ENCODE measurements at places on chromosomes 6 and 20.

GRCh38 chr6:84019141-84019841 is 14.3 kb upstream of the MRAP2 start:
- no peak for DNase-seq

GRCh38 chr6:152301021-152301764 is 336.0 kb downstream of the SYNE1 start:
- DNase-seq = no peak

DNA sequence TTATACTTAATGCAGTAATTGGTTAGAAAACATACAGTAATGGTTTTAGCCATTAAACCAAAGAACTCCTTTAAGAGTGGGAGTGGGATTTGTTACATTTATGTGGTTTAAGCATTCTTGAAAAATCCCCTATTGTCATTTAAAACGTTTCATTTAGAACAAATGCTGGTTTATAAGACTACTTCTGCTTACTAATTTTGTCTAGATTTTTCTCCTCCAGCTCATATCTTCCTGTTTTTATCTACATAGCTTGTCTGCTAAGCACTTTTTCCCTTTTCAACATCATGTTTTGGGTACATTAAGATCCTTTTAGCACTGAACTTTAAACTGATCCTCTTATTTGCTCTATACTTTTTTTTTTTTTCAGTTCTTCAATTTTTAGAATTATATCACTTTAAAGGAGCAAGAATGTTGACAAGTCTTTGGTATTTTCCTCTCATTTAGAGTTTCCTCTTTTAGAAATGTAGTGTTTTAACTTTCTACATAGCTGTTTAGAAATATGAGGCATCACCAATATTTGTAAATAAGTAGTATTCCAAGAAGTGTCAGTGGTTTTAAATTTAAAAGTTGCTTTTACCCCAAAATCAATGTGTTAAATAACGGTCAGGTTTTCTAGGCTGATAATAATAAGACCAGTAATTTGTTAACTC is 80.9 kb downstream of the SESN1 start:
- DNase-seq = no peak

GRCh38 chr6:127869183-127869582 is 31.7 kb downstream of the THEMIS start:
- no peak for DNase-seq

GRCh38 chr6:43951063-43951755 is 176.0 kb downstream of the MRPL14 start:
- DNase-seq = no peak

DNA sequence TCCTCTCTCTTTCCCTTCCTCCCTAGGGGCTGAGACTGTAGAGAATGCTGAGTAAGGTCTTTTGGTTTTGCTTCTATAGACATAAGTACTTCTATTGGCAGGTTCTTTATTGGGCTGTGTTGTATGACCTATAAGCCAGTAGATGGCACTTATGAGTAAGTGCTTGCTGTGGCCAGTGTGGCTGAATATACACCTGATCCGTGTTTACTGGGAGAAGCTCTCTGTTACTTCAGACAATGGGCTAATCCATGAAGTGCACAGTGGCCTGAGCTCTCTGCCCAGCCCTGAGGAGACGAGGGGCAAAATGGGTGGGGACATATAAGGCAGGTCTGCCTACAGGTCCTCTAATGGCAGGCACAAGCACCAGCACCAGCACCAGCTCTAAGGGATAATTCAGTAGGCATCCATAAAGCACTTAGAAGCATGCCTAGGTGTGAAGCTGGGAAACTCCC is 610.3 kb downstream of the RNF144B start:
- no peak for DNase-seq

GRCh38 chr6:85124472-85125354 is 325.2 kb upstream of the NT5E start:
- no peak for DNase-seq

- no peak for DNase-seq
Measured at GRCh38 chr6:107409942-107410341, 49.4 kb downstream of the PDSS2 start.

- DNase-seq = no peak
Measured at GRCh38 chr6:5208471-5208971, 52.2 kb downstream of the LYRM4 start.

DNA sequence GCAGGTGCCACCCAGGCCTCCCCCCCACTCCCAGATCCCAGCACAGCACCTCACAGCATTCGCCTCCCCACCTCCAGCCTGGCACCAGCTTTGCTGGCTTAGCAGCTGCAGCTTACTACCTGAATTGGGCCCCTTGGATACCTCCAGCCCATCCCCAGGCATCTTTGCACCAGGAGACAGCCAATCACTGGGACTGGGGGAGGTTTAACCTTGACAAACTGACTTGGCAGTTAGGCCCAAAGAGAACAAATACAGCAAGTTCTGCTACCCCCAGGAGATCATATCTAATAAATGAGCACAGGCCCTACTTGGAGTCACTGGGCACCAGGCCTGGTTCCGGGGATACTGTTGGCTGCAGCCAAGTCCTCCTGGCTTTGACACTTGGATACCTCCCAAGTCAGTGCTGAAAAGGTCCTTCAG is 8.8 kb downstream of the PDRG1 start:
- DNase-seq = no peak

GRCh38 chr20:34544109-34544796 is 14.3 kb upstream of the MAP1LC3A start:
- DNase-seq = no peak

DNA sequence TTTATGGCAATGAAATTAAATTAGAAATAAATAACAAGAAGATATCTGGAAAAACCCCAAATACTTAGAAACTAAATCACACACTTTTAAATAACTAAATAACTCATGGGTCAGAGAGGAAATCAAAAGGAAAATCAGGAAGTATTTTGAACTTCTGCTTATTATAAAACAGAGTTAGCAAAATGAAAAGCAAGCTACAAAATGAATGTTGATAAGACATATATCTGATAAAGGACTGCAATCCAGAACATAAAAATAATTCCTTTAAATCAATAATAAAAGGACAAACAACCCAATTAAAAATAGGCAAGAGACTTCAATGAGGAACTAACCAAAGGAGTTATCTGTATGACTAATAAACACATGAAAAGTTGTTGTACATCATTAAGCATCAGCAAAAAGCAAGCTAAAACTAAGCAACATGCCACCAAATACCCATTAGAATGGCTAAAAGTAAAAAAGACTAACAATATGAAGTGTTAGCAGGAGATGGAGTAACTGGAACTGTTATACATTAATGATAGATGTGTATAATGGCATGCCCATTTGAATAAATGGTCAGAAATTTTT is 38.9 kb upstream of the STMND1 start:
- DNase-seq = no peak

- DNase-seq = peak; percentile 43
Measured at GRCh38 chr6:167699141-167699931, 127.4 kb upstream of the AFDN start.

DNA sequence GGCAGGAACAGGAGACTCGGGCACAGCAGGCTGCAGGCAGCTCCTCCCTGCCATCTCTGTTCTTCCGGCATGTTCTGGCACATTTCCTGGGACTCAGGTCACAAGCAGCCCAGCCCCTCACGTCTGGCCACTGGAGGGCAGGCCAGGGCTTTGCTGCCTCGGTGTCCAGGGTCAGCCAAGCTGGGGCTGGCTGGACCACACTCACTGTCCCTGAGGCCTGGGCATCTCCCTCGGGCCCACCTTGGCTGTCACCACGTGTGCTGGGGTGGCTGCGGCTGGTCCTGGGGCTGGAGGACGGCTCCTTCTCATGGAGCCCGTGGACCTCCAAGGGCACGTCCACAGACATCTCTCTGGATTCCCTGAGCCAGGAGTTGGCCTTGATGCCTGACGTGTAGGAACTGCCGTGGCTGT is 18.5 kb downstream of the FRMD1 start:
- no peak for DNase-seq

- DNase-seq = no peak
Measured at GRCh38 chr6:168368936-168369335, 49.4 kb upstream of the DACT2 start.

- DNase-seq = no peak
Measured at GRCh38 chr20:41984031-41984430, 365.9 kb upstream of the CHD6 start.

GRCh38 chr20:64116541-64117431 is 9.4 kb upstream of the NPBWR2 start:
- DNase-seq = no peak

DNA sequence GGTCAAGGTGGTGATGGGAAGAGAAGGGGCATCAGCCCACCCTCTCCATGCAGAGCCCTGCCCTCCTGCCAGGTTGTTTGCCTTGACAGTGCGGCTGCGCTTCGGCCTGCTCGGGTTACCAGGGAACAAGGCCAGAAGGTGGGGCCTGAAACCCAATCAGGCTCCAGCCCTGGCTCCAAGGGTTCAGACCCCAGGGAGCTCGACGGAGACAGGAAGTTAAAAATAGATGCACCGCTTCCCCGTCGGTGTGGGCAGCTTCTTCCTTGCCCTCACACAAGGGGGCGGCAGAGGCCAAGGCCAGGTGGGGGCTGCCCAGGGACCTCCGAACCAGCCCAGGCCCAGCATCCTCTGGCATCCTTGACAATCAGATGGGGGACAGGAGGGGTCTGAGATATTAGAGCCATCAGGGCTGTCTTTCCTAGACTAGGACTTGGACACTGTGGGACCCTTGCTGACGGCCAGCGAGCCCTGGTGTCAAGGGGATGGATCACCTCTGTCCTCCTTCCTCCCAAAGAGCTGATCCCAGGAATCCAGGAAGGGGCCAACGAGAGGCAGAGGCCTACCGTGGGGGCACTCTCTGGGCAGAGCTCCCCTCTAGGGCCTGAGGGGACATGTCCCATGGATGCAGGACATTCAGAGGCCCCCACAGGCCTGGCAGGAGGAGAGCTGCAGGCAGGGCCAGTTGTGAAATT is 65.2 kb downstream of the RIPOR3 start:
- DNase-seq = no peak

DNA sequence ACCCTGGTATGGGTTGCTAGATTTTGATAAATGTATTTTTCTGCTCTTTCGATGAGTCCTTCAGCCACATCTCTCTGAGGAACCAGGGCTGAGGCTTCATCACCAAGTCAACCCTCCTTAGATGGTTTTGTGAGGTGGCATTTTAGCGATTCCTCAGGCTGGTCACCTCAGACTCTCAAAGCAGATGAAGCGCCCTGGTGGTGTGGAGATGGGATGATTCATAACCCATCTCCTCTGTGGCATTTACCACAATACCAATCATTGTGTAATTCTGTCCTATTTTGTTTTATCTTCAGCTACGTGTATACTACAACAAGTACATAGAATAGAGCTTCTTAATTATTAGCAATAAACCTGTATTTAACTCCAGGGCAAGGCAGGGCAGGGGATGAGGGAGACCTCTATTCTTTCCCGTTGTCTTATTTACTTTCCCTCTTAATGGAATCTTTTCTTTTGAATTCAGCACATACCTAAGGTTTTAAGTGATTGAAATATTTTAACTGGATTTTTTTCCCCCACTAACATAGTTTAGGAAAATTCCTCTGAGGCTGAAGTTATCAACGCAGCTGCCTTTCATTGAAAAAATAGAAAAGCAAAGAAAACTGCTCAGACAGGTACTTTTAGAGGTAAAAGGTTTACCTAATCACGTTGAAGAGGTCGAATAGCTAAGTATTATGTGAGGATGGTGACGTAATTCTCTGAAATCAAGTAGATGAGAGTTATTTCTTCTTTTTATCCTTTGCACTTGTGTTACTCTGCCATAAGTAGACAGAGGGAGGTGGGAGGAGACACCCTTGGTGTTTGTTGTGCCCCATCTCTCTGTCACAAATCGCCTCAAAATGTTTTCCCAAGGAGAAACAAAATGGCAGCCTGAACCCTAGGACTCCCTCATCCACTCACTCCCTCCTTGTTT is 57.4 kb upstream of the EDN3 start:
- DNase-seq = no peak

- no peak for DNase-seq
Measured at GRCh38 chr6:48429021-48429420, 318.0 kb upstream of the PTCHD4 start.

GRCh38 chr6:133827766-133828165 is 61.1 kb upstream of the TCF21 start:
- DNase-seq = no peak

GRCh38 chr20:49814057-49814694 is 1.5 kb downstream of the SLC9A8 start:
- DNase-seq = no peak

DNA sequence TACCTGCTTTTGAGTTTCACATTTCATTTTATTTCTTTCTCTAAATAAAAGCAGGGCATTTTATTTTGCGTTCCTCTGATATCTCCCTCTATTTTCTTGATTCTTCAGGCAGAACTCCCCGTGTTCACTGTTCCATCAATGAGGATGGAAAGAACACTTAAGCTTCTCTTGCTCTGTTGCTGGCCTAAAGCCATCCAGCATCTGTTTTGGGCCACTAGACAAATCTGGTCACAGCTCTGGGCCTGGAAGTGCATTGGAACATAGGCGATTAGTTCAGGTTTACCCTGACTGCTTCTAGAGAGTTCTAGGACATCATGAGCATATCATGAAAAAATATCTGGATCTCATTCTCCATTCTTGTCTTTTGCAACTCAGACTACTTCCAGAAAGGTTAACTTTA is 611.2 kb downstream of the UTRN start:
- DNase-seq = no peak

- DNase-seq = no peak
Measured at GRCh38 chr20:3334156-3334943, 73.1 kb downstream of the DNAAF9 start.

DNA sequence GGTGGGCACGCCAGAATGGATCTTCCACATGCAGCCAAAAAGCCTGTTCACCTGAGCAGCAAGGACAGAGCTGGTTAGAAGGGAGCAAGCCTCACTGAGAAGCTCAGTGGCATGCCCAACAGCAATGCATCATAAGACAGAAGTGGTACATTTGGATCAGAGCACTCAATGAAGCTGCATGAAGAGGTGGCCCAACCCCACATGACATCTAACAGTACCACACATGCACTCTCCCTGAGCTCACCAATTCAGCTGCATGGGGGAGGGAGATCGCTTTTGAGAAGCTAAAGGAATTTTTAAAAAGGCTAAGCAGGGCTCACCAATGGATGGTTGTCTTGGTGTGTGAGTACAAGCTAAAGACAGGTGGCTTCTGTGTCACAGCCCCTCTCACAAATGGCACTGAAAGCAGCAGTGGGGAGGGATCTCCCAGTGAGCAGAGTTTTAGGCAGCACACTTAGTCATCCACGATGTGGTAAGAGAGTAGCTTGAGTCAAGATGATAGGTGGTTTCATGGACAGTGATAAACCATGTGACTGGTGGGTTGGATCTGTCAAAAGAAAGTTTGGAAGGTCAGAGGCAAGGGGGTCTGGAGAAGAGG is 166.6 kb upstream of the TAB2 start:
- no peak for DNase-seq

DNA sequence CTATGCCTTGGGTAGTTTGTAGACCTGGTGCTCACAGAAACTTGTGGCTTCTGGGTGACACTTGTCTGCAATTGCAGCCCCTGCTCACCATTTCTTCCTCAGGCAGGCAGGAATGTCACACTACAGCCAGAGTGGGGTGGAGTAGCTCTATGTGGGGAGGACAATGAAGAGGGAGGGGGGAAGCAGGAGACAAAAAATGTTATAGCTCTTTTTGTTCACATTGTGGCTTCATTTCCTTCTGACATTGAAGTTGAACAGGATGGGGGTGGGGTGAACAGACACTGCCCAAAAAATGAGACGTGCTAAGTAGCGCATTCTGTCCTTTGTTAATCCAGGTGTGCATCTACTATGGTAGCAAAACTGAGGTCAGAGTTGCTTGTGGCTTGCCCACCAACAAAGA is at the start of gene THEMIS:
Gene THEMIS (minus strand): TSS at position 124 of the 400 bp plus-strand sequence. CDS start 126 bp downstream, outside the sequence.
- no peak for DNase-seq

GRCh38 chr6:3990692-3991491 is 88.0 kb downstream of the FAM217A start:
- DNase-seq = peak; percentile 51

Measured in stimulated activated CD4-positive, alpha-beta T cell treated with anti-CD3 and anti-CD28 coated beads, TNF-alpha, amount 100 ng/mL, for 4 hours (primary cell).